Brain (organoid and tissue), 16 donors: ENCODE measurements at places on chromosomes 7 and 10. TPM values are rescaled to one million over a fixed set of nuclear protein-coding genes. Genes with fewer than 3 reads are reported as not detected.

Gene SAMD9L
- 0.75 TPM for polyA plus RNA-seq

DNA sequence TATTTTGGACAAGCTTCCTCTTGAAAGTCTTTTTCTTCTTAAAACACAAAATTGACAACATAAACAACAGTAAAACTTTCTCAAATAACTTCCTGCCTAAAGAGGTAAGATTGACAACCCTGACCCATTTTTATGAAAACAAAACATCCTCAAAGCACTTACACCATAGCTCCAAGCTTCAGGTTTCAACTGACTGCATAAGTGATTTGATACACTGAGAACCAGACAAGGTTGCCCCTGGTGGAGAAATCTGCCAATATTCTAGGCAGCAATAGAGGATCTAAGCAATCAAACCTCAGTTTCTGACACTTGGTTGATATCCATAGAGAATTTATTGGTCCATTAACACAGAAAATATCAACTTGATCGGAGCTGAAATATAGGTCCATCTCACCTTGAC is 147.8 kb downstream of the ELAPOR2 start:
- no peak for DNase-seq

DNA sequence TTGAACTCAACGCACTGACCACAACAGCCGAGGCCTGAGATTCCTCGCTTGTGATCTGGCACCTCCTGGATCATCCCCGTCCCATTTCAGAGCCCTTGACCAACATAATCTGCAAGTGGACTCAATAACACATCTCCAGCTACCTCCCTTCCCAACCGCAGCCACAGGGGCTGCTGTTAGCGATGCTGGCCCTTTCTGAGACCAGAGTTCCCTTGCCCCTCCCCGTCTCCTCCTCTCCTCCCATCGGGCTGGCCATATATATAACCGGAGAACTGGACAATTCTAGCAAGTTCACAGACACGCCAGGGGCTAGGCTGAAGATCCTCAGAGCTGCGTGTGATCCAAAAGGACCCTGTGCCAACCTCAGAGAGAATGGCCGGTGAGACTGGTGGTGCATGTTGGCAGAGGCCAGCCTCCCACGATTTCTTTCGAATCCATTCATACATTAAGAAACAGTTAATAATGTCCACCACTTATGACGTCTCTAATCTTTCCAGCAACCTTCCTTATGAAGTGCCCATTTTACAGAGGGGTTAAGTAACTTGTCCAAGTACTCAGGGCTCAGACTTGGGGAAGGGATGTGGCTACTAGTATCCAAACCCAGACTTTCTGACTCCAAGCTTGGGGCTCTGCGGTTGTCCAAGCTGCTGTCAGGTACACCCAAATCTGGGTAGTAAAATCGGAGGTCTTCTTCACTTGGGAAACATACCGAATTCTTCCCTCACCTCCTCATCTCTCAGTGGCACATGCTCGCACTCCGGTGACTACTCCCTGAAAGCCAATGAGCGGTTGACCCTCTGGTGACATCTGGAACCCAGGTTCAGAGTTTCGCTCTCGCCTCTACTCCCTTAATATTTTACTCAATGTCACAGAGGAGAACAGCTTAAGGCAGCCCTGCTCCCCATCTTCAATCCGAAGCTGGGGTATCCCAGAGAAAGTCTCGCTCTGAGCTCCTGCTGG is 11.2 kb upstream of the FEZF1 start:
- DNase-seq, result no peak

DNA sequence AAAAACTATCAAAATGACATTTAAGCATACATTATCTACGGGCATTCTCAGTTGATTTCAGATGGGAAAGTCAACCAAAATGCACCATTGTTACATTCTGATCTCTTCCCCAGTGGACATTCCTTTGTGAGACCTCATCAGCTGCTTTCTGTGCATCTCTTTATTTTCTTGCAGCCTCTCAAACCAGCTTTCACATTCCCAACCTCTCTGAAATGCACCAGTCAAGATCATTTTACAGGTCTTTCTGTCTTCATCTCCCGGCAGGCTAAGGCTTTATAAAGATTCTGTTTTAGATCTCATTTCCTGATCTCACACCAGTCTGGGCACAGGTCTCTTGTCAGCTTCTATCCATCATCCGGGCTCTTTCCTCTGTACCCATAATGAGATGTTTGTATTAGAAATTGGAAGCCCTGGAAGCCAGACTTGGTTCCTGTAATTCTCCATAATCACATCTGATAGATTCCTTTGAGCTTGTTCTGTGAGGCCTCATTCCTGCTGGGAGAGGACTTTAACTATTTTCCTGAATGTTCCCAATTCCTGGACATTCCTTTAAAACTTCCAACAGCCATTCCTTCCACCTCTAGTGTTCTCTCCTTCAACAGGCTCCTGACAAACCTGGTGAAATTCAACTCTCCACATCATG is 44.3 kb upstream of the ARL4A start:
- DNase-seq, result no peak

Gene ADRA2A
- polyA plus RNA-seq, result 1.1 TPM

Gene MMD2
- polyA plus RNA-seq, result 6.3 TPM

DNA sequence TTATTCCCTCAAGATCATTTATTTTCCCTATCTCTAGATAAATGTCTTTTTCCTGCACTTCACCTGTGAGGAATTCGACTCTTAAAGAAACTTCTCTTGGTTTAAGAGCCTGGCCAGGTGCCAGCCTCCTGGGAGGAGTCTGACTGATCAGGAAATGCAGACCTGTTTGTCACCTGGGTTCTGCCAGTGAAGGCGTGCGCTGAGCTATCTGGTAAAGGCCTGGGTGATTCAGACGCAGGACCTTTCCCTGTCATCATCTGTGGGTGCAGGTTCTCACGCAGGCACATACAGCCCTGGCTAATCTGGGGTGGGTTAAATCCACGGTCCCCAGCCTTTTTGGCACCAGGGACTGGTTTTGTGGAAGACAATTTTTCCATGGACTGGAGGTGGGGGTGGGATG is 65.3 kb upstream of the AQP1 start:
- no peak for DNase-seq
